ENCODE measurements at places on chromosomes 7 and 10. TPM values are rescaled to one million over a fixed set of nuclear protein-coding genes. Genes with fewer than 3 reads are reported as not detected.

Gene ELN
- 2.1 TPM for total RNA-seq

GRCh38 chr10:5040781-5041470, 37.3 kb upstream of the AKR1C2 start:
- H3K36me3 ChIP-seq = no peaks in the 10 kb centered on the region
- no peak overlapping the region for H3K4me3 ChIP-seq
- H3K27me3 ChIP-seq = no peaks in the 10 kb centered on the region
- no peak for DNase-seq

DNA sequence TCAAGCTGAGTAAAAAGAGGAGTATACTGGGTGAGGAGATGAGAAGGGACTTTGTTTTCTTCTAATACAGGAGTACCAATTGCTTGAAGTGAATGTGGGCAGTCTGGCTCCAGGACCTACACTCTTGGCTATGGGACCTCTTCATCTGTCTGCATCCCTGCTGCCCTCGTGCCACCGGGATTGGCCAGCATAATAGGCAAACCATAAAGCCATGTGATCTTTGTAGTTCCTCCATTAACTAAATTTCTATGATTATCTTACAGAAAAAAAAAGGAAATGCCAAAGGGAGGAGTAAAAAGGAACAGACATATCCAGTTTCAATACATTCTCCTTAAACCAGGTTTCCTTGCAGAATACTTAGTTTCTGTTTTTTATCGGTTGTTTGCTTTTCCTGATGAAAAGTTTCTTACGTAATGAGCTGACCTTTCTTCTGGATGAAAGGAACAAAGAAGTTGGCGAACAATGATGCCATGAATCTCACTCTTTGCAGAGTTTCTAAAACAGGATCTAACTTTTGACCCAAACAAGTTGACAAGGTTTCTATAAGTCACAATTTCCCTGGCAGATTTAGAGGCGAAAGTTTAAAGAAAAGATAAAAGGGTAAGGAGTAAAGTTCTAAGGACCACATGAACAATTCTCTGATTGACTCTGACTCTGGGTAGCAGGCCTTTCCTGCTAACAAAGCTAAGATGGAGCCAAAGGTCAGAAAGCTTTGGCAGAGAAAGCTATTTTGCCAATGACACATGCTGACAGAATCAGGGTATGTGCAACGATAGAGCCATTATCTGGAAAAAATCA, 54.1 kb downstream of the LAMB1 start:
- no peak overlapping the region for H3K4me3 ChIP-seq
- DNase-seq = peak; percentile 93
- peak overlapping the region; percentile 52 for H3K27ac ChIP-seq
- no peaks in the 10 kb centered on the region for H3K27me3 ChIP-seq

GRCh38 chr10:92790440-92790839, 57.9 kb upstream of the EXOC6 start:
- H3K27ac ChIP-seq = no peak overlapping the region
- no peaks in the 10 kb centered on the region for H3K4me1 ChIP-seq
- no peaks in the 10 kb centered on the region for H3K36me3 ChIP-seq
- DNase-seq = no peak
